GM23338 (cell line): ENCODE measurements at places on chromosomes 3 and 15. TPM values are rescaled to one million over a fixed set of nuclear protein-coding genes. Genes with fewer than 3 reads are reported as not detected.

DNA sequence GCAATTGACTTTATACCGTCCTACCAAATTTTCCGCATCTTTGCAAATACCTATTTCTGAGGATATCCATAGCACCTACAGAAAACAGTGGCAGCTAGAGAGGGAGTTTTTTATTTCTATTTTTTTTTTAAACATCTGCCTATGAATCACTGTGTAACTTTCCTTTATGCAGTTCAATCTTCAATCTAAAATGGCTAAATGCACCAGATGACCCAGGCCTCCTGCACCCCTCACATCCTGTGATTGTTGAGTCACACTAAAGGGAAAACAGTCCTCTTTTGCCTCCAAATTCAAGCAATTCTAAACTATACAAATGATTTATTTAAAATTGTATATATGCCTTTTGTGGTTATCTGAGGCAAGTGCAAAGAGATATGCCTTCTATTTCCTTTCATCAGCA lies 20.1 kb upstream of the BCL6 start:
- DNase-seq = no peak

- DNase-seq = no peak
These were observed 117.1 kb upstream of the TJP1 start for GRCh38 chr15:29939404-29939803.

LMAN1L gene
- not detected in 2 replicates for total RNA-seq

- DNase-seq = peak; percentile 59
These were observed 446.2 kb upstream of the NR2F2 start for GRCh38 chr15:95884276-95884675.

DNA sequence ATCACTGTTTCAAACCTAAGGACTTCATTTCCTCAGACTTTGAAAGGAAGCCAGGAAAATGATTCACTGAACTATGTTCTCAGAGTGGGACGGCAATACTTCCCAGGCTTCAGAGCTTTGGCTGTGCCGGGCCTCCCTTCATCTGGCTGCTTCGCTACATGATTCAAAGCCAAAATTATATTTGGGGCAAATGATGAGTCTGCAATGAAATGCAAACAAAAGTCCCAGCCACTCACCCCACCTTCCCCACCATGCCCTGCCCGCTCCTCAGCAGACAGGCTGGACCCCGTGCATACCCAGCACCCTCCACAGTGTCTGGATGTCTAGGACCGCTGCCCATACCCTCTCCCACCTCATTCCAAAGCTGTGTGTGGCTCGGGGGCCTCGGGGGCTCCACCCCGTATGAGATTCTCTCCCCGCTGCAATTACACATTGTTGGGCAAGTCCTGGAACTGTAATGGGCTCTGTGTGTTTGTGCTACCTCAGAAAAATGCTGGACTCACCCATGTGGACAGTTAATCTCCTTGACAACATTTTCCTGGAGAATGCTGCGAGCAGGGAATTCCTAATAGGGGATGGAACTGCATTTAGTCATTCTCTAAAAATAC lies 32.2 kb downstream of the ATP10A start:
- DNase-seq = no peak

- peak; percentile 14 for DNase-seq
These were observed 9.5 kb downstream of the SNTN start for GRCh38 chr3:63662011-63662410.

GRCh38 chr3:172625404-172625803 lies 85.5 kb downstream of the NCEH1 start:
- DNase-seq = no peak

RASGRP1 gene
- 1.1 and 1.2 TPM in 2 replicates for total RNA-seq

CAMK2N2 gene
- 1.3 and 1.5 TPM in 2 replicates for total RNA-seq

MBD4 gene
- 26.4 and 33.9 TPM in 2 replicates for total RNA-seq

DNA sequence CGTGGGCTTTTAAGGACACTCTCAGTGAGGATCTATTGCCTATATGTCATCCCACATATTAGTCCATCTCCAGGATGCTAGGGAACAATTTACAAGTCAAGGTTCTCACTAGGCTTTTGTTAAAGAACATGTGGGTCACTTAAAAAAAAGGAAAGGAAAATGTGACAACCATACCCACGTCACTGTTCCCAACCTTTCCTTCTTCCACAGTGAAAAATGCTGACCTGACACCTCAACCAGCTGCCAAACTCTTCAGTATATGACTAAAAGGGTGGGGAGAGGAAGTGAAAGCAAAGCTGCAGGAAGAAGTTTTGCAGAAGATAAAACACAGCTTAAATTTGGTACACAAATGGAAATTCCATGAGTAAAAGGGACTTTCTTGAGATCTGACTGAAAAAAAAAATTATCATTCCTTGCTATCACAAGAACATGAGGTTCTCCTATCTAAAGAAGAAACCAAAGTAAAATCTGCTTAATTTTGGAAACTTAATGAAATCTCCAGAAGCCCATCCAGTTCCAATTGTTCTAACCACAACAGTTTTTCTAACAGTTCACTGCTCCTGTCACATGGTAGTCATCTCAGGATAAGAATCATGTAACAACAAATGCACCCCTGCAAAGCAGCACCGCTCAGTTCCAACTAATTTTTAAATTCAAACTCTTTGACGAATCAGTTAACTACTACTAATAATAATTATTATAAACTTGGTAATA lies 117.0 kb upstream of the TSPAN3 start:
- DNase-seq = no peak

- DNase-seq = no peak
These were observed 27.1 kb upstream of the SKIL start for GRCh38 chr3:170330366-170330765.

GRM7 gene
- not detected in 2 replicates for total RNA-seq

VEPH1 gene
- total RNA-seq = 31.8 and 33.8 TPM in 2 replicates

GRCh38 chr3:128503751-128504532 lies 10.9 kb upstream of the GATA2 start:
- no peak for DNase-seq

- DNase-seq = no peak
These were observed 86.8 kb downstream of the MYRIP start for GRCh38 chr3:39896184-39896583.

- no peak for DNase-seq
These were observed 1049.1 kb downstream of the ROBO1 start for GRCh38 chr3:78718707-78719106.

GRCh38 chr3:175346573-175347356 lies 487.6 kb downstream of the NAALADL2 start:
- no peak for DNase-seq

SKOR1 gene
- total RNA-seq = 0.17 and 0.19 TPM in 2 replicates

P2RY1 gene
- 54.6 and 59.8 TPM in 2 replicates for total RNA-seq

DNA sequence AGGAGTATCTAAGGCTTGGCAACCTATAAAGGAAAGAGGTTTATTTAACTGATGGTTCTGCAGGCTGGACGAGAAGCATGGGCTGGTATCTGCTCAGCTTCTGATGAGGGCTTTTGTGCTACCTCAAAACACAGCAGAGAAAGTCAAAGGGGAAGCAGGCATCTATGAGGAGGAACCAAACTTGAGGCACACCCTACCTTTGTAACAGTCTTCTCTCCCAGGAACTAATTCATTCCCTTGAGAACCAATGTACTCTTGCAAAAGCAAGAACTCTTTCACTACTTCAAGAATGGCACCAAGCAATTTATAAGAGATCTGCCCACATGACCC lies 109.0 kb downstream of the CGGBP1 start:
- no peak for DNase-seq

DNA sequence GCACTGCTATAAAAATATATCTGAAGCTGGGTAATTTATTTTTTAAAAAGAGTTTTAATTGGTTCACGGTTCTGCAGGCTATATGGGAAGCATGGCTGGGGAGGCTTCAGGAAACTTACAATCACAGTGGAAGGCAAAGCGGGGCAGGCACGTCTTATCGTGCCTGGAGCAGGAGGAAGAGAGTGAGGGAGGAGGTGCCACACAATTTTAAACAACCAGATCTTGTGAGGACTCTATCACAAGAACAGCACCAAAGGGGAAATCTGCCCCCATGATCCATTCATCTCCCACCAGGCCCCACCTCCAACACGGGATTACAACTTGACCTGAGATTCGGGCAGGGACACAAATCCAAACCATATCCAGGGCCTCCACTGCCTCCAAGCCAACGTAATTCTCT lies 75.0 kb downstream of the MCF2L2 start:
- DNase-seq = no peak

MCTP2 gene
- total RNA-seq = 5.5 and 6.1 TPM in 2 replicates
